Heart right ventricle (tissue), 16 donors: ENCODE measurements at places on chromosomes 5 and 9.

- no peak overlapping the region for H3K4me3 ChIP-seq
- peaks cover 55% of the 10 kb centered on the region for H3K36me3 ChIP-seq
- no peaks in the 10 kb centered on the region for H3K27me3 ChIP-seq
- DNase-seq, result no peak
- peaks cover 3% of the 10 kb centered on the region for H3K4me1 ChIP-seq
These were observed 38.0 kb downstream of the PRRT1B start for GRCh38 chr9:131583337-131583645.

DNA sequence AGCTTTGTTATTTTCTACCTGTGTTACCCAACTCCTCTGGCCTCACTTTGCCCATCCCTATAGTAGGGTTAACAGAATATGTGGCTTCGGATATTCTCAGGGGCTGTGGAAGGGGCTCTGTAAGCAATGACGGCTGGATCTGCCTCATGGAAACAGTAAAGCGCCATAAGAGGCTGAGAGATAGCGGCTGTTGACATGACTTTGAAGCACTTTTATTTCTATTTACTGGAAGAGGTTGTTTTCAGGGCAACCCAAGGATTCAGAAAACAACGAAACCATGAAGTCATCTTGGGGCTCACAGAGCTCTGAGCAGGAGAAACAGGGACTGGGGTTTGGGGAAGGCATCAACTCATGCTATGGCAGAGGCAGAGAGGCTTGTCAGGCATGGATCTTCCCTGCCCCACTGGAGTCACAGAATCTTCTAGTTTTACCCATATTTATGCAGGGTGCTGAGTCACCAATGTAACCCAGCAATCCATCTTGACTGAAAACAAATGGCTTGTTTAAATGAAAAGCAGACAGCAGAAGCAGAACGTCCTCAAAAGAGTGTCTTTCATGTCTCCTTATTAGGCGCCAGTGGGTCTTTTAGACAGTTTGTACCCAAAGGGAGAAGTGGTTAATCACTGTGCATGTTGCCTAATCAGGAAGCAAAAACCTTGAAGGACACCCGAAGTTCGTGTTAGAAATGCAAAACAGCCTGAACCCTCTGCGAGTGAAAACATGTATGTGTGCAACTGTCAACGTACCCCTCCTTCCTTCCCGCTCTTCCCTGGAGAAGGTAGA is 113.0 kb downstream of the COL23A1 start:
- no peaks in the 10 kb centered on the region for H3K36me3 ChIP-seq
- no peak for DNase-seq
- H3K4me3 ChIP-seq, result no peak overlapping the region
- H3K27ac ChIP-seq, result no peak overlapping the region
- no peaks in the 10 kb centered on the region for H3K27me3 ChIP-seq

DNA sequence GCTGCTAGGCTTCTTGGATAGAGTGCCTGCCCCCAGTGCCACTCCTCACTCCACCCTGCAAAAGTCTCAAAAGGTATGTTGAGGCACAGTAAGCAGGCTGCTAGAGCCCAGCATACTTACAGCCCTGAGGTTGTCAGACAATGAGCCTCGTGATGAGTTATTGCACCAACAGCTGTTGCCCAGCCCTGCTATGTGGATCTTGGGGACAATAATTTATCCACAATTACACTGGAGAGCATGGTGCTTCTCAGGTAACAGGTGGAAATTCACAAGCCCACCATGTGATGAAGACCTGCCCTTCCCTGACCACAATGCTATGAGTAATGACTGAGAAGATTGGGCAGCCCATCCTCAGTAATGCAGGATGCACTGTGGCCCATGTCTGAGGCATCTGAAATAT is 36.5 kb downstream of the KCNIP1 start:
- H3K4me1 ChIP-seq, result no peaks in the 10 kb centered on the region

- H3K36me3 ChIP-seq, result no peaks in the 10 kb centered on the region
- H3K4me1 ChIP-seq, result no peaks in the 10 kb centered on the region
- no peak overlapping the region for H3K4me3 ChIP-seq
- no peak overlapping the region for H3K27ac ChIP-seq
- DNase-seq, result no peak
These were observed 123.9 kb downstream of the SEC61B start for GRCh38 chr9:99345942-99346341.

GRCh38 chr9:21266733-21267484 is 27.1 kb upstream of the IFNA14 start:
- peaks cover 22% of the 10 kb centered on the region for H3K27me3 ChIP-seq
- H3K4me3 ChIP-seq, result no peak overlapping the region
- H3K4me1 ChIP-seq, result no peaks in the 10 kb centered on the region
- no peak overlapping the region for H3K27ac ChIP-seq
